ENCODE measurements at places on chromosomes 1 and 21.

- no peak for DNase-seq
These were observed 52.8 kb upstream of the LYPLAL1 start for GRCh38 chr1:219120624-219121544.

DNA sequence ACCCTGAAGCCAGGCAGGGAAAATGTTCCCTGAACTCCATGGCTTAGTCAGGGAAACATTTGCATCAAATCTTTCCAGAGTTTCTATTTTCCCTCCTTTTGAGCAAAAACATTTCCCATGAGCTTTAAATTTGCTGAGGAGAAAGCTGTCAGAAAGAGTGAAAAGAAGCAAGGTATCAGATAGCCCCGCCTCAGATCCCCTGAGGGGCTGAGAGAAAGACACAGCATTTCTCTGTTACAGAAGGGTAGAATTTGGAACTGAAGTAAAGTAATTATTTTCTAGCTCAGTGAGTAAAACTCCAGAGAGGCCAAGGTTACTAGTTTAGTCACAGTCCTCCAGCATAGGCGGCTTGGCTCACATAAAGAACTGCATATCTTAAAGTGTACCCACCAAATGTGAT lies 10.6 kb downstream of the FMO1 start:
- DNase-seq: no peak

GRCh38 chr1:41355356-41355755 lies 5.9 kb upstream of the FOXO6 start:
- no peak for DNase-seq

DNA sequence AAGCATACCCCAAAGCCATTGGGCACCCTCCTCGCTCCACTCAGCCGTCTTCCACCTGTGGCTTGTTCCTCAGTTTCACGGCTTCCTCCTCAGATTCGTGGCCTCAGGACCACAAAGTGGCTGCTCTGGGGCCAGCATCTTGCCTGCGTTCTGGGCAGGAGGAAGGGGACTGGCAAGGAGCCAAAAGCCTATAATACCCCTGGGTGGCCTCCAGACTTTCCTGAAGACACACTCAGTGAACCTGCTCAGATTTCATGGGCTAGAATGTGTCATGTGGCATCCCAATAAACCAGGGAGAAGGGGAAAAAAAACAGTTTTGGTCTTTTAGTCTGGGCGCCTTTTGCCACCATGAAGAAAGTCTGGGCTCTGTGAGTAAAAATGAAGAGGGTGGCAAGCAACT lies 62.0 kb downstream of the SDC3 start:
- DNase-seq: no peak

- DNase-seq: no peak
These were observed 26.4 kb upstream of the CLIC6 start for GRCh38 chr21:34642211-34643075.

DNA sequence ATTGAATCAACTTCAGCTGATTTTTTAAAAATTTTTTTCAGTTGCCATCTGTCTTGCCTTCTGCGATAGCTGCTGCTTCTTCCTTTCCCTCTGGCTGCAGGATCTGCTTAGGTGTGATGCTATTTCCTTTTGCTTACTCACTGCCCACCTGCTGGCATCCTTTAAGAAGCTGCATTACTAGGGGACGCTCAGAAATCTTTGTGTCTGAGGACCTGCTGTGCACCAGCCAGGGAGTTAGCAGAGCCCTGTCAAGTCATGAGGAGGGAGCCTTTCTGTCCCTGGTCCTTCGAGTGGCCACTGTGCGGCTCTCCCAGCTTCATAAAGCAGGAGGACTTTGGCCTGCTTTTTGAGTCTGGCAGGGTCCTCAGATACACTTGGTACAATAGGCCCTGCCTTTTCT lies 327.8 kb downstream of the USH2A start:
- DNase-seq: no peak

- DNase-seq: no peak
These were observed 13.6 kb downstream of the RD3 start for GRCh38 chr1:211478376-211478775.

- DNase-seq: no peak
These were observed 10.5 kb downstream of the C1orf115 start for GRCh38 chr1:220700556-220701179.

GRCh38 chr1:168098534-168099320 lies 38.0 kb downstream of the GPR161 start:
- DNase-seq: no peak

DNA sequence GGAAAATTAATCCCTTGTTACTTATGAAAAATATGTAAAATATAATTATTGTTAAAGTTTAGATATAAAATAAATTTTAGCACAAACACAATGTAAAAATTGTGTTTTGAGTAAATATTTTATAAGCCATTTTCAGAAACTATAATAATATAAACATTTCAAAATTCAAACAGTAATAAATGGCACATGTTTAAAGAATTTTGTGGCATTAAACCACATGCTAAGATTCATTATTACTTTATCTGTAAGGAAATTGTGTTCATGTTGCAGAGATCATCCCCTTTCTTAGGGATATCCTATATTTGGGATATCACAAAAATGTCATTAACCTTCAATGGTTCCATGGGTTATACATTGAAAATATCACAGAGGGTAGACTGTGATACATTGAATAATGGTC lies 1044.3 kb downstream of the AMY1C start:
- DNase-seq: no peak

- DNase-seq: no peak
These were observed 37.1 kb upstream of the DOCK7 start for GRCh38 chr1:62725255-62725654.

All from stimulated activated CD4-positive, alpha-beta T cell treated with anti-CD3 and anti-CD28 coated beads, TNF-alpha, amount 100 ng/mL, for 24 hours (primary cell).